Stimulated activated CD4-positive, alpha-beta T cell treated with anti-CD3 and anti-CD28 coated beads, Interleukin-4, amount 100 ng/mL, for 4 hours (primary cell): ENCODE measurements at places on chromosomes 5 and 9.

GRCh38 chr9:126240835-126241234, 85.8 kb upstream of the MVB12B start:
- DNase-seq, result no peak

GRCh38 chr5:137264573-137264972, 234.6 kb downstream of the SPOCK1 start:
- no peak for DNase-seq

DNA sequence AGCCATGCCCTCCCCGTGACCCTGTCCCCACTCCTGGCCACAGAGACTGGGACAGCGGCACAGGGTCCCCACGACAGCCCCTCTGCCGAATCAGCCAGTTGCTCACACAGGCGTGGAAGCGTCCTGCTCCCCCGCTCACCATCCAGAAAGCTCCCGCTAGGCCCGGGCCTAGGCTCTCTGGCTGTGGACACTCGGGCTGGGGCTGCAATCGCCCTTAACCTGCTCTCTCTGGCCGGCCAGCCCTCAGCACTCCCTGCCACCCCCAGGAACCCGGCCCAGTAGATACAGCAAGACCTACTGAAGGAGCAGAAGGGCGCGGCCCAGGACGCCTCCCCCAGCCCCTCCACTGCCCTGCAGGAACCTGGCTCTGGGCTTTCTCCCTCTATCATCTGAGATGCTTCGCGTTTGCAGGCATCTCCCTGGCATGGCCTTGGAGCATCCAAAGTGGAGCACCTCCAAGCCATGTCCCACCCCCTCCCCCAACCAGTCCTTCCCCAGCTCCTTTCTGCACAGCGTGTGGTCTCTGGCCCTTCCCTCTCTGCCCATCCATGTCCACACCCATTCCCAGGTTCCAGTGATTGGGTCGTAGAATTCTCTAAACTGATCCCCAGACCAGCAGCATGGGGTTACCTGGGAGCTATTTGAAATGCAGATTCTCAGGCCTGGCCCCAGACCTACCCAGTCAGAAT, 113.7 kb upstream of the LMX1B start:
- no peak for DNase-seq

DNA sequence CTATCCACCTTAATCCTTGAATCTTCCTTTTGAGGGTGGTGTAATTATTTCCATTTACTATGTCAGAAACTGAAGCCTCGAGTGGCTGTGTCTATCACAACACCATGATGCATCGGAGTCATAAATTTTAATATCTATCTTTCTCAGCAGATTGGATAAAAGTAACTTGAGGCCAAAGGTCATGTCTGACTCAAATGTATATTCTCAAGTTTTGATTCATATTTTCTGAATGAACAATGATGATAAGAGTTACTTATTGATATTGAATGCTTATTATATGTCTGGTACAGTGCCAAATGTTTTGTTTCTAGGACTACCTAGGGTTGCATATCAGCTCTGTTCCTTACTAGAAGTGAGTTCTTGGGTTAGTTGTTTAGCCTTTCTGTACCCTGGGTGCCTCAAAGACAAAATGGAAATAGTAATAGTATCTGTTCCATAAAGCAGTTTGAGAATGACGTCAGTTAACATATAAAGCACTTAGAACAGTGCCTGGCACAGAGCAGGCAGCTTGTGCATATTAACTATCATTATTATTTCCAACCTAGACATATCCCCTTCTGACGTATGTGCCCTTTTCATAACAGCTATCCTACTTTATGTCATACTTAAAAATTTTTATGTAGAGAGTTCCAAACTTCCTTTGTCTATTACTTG, 42.6 kb downstream of the PRDM6 start:
- DNase-seq, result no peak

- DNase-seq, result no peak
Observed at GRCh38 chr9:26974927-26975326, 18.7 kb downstream of the IFT74 start.

DNA sequence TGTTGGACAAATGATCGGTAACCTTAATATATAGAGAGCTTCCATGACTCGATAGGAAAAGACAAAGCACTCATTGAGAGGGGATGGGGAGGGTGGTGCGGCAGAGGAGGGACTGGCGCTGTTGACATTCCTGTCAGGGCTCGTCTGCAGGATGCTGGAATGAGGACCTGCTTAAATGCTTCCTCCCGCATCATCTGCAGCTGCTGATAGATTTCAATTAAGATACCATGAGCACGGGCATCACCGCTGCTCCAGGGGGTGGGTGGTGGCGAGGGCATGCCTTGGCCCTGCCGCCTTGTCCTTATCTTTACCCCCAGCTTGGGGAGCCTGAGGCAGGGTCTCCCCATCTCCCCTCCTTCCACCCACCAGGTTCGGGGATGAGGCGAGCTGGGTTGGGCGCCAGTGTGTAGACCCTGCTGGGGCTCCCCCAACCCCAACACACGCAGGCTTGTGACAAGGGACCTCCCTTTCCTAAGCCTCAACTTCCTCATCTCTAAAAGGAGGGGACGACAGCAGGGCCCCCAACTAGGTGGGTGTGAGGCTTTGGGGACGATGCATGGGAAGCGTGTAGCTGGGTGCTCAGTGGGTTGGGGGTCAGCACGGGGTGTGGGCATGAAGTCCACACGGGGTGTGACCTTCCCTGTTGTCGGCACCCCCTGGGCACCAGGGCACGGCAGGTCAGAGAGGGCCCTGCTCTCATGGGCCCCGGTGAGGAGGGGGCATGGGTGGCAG, 11.7 kb upstream of the QRFP start:
- no peak for DNase-seq

- DNase-seq, result no peak
Observed at GRCh38 chr9:132412089-132412488, 2.1 kb downstream of the CFAP77 start.

DNA sequence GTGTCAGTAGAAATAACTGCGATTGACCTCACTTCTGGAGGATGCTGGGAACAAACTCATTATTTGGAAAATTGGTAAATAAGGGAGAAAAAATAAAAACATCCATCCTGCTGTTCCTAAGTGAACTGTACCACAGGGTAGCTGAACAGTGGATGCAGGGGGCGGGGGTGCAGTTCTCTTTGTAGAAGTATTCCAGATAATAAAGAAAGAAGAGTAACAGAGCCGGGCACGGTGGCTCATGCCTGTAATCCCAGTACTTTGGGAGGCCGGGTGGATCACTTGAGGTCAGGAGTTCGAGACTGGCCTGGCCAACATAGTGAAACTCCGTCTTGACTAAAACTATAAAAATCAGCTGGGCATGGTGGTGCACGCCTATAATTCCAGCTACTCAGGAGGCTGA, 132.1 kb downstream of the COL23A1 start:
- no peak for DNase-seq

GRCh38 chr5:180170810-180171567, 38.0 kb downstream of the RASGEF1C start:
- no peak for DNase-seq

- DNase-seq, result no peak
Observed at GRCh38 chr5:10652606-10653005, 88.7 kb downstream of the ANKRD33B start.

DNA sequence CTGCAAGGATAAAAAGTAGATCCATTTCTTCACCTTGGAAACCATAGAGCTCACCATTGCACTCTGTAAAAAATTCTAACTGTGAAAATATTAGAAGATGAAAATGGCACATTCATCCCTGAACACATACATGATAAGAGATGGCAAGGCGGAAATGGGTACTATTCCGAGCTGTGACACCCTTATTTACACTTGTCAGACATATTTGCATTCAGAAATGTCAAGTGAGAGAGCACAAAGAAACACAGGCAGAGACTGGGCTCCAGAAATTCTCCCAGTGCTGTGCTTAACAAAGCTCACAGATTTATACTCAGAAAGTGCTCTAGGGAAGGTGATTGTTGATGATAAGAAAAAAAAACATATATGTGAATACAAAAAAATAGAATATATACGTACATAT, 170.3 kb upstream of the PUM3 start:
- no peak for DNase-seq

- DNase-seq, result no peak
Observed at GRCh38 chr5:39526914-39527477, 102.2 kb upstream of the DAB2 start.

GRCh38 chr9:35000535-35001284, 11.2 kb downstream of the DNAJB5 start:
- no peak for DNase-seq

GRCh38 chr5:66675406-66675805, 79.2 kb downstream of the MAST4 start:
- no peak for DNase-seq

- DNase-seq, result no peak
Observed at GRCh38 chr9:10875752-10876151, 262.9 kb upstream of the PTPRD start.

GRCh38 chr9:78664370-78664769, 367.4 kb downstream of the PSAT1 start:
- no peak for DNase-seq

- DNase-seq, result no peak
Observed at GRCh38 chr9:87271696-87272477, 225.8 kb upstream of the DAPK1 start.

GRCh38 chr5:77012601-77013000, 17.6 kb upstream of the AGGF1 start:
- no peak for DNase-seq

GRCh38 chr9:107046692-107047091, 183.7 kb downstream of the ZNF462 start:
- no peak for DNase-seq

GRCh38 chr5:137098663-137099062, 400.5 kb downstream of the SPOCK1 start:
- no peak for DNase-seq

DNA sequence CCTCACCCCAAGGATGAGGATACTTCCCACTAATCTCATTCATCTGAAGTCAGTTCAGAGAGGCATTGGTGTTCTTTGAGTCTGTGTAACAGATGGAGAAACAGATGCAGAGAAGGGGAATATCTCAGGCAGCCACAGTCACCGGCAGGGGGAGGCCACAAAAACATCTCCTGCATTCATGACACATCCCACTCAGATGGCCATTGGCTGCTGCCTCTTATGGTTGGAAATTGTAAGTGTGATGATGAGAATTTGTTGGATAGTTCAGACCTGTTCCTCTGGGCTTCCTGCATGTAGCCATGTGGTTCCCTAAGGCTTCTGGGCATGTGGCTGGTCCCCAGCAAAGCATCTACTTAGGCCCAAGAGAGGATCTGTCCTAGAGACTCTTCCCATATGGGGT, 45.9 kb upstream of the GABRP start:
- no peak for DNase-seq

- no peak for DNase-seq
Observed at GRCh38 chr5:158451203-158451992, 592.5 kb upstream of the CLINT1 start.

- DNase-seq, result no peak
Observed at GRCh38 chr5:9062873-9063272, 483.0 kb downstream of the SEMA5A start.

GRCh38 chr9:114084282-114085073, 6.4 kb upstream of the AMBP start:
- no peak for DNase-seq

DNA sequence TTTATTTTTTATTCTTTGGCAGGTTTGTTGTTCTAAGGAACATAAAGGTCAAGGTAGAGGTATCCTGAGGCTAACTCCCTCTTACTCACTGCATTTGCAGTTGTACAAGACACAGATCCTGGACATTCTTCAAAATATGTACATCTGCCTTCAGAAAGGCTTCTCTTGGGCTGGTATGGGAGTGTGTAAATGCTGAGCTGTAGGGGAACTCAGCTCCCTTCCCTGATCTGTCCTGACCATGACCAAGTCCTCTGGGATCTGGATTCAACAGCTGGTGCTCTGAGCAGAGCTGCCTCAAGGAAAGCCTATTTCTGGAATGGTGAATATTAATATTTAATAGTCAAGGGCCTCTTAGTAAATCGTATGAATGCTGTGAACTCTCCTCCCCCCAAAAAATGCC, 117.4 kb downstream of the PRKACG start:
- no peak for DNase-seq

DNA sequence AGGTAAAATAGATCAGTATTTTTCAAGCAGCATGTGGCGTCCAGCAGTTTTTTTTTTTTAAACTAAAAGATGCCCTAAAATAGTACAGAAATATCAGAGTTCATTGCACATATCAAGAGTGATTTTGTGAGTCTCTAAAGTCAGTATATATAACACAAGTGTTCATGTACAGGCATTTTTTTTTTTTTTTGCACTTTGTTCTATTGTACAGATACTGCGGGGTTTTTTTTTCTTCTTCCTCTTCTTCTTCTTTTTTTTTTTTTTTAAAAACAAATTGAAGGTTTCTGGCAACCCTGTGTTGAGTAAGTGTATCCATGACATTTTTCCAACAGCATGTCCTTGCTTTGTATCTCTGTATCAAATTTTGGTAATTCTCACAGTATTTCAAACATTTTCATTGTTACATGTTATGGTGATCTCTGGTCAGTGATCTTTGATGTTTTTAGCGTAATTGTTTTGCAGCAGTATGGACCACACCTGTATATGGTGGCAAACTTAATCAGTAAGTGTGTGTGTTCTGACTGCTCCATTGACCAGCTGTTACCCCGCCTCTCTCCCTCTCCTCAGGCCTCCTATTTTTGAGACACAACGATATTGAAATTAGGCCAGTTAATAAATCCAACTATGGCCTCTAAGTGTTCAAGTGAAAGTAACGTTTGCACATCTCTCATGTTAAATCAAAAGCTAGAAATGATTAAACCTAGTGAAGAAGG, 76.8 kb downstream of the TRIO start:
- no peak for DNase-seq

DNA sequence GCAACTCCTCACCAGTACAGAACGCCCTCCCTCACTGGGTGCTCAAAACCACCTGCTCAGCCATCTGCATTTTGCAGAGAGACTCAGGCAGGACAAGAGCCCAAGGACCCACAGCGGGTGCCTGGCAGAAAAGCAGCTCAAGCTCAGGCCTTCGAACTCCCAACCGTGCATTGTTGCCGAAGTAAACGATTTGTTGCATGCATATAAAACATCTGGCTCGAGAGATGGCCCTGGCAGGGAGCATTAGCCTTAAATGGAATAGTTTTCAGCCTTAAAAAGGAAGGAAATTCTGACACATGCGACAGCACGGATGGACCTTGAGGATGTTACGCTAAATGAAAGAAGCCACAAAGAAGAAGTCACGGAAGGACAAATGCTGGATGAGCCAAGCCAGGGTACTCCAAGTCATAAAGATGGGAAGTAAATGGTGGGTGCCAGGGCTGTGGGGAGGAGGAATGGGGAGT, 160.4 kb upstream of the PHYKPL start:
- no peak for DNase-seq
